Epithelial cell of proximal tubule (primary cell): ENCODE measurements at places on chromosomes 2 and 18. TPM values are rescaled to one million over a fixed set of nuclear protein-coding genes. Genes with fewer than 3 reads are reported as not detected.

TEX261 gene
- 12.3 and 39.6 TPM in 2 replicates for total RNA-seq

RGPD3 gene
- 0.29 and 0.46 TPM in 2 replicates for total RNA-seq

ASXL3 gene
- under 0.01 and 0.23 TPM in 2 replicates for total RNA-seq

DNA sequence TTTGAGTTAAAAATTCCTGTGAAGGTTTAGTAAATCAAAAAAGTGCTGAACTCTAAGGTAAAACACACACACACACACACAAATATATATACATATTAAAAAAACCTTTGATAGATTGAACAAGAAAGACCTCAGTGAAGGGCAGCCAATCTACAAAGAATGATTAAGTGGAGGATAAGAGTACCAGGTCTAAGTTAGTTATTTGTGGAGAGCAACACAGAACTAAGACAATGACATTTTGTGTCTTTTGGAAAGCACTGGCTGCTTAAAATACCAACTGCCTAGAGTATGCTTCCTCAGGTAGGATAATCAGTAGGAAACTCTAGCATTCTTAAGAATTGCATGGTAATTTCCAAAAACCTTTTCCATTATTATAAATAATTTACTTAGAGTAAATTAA, 481.4 kb upstream of the SYT4 start:
- no peak for DNase-seq

- DNase-seq: peak; percentile 71
Measured at GRCh38 chr2:145906354-145906753, 1386.4 kb upstream of the ZEB2 start.

DNA sequence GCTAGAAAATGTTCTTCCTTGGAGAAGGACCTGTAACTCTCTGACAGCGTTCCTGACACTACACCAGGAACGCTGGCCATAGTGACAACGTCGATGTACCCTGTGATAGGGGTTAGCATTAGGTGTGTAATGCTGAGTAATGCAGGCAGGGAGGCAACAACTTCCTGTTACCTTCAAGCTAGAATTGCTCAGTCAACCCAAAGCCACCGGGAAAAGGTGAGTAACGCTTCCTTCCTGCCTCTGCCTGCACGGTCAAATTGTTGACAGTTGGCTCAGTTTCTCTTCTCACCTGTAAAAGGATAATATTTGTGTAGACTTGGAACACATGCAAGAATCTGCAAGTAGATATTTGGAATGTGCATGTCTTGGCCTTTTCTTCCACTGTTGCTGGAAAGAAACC, 12.7 kb downstream of the FAM110C start:
- no peak for DNase-seq

- DNase-seq: no peak
Measured at GRCh38 chr2:70569559-70569958, 15.9 kb upstream of the TGFA start.

- no peak for DNase-seq
Measured at GRCh38 chr18:58392324-58393000, 236.4 kb downstream of the ALPK2 start.

DNA sequence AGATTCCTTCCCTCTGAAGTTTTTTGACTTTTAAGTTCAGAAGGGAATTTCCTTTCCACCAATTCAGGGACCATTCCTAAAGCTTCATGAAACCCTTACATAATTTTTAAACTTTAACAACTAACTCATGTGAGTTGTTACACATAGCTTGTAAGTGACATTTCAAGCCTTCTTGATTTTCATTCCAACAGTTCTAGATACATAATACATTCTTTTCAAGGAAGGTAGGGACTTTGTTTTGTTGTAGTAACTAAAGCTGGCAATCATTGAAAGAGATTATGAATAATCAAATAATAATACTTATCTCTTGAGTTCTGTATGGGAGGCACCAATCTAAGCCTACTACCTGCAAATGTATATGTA, 45.4 kb downstream of the SETBP1 start:
- peak; percentile 19 for DNase-seq

- DNase-seq: no peak
Measured at GRCh38 chr2:222760301-222760897, 88.9 kb downstream of the MOGAT1 start.

DNA sequence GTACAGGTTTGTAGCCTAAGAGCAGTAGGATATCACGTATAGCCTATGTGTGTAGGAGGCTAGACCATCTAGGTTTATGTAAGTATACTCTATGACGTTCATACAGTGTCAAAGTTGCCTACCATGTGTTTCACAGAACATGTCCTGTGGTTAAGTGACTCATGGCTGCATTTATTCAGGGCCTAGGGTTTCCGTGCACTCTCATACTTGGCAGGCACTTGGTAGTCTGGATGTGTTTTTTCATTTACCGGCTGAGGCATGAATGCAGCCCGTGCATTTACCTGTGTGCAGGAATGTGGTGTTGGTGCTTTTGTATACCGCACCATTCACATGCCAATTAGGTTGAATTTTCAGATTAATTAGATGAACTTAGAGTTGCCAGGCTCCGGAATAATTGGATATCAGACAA, 43.4 kb downstream of the MYL12B start:
- peak; percentile 45 for DNase-seq

DNA sequence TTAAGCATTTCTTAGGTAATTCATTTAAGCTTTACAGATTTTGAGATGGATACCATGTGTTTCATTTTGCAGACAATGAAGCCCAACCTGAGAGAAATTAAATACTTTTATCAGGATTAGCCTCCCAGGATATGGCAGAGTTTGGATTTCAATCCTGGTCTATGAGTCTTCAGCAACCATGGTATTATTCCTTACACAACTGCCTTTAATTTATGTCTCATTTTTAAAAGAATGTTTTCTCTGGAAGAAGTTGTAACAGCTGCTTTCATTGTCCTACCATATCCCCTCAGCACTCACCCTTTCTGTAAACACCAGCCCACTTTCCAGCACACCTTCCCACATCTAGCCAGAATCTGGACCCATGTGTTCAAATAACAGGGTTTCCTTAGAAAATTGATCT, 863.7 kb upstream of the VRK2 start:
- DNase-seq: no peak

GRCh38 chr18:7383002-7383980, 152.4 kb downstream of the LRRC30 start:
- no peak for DNase-seq

DNA sequence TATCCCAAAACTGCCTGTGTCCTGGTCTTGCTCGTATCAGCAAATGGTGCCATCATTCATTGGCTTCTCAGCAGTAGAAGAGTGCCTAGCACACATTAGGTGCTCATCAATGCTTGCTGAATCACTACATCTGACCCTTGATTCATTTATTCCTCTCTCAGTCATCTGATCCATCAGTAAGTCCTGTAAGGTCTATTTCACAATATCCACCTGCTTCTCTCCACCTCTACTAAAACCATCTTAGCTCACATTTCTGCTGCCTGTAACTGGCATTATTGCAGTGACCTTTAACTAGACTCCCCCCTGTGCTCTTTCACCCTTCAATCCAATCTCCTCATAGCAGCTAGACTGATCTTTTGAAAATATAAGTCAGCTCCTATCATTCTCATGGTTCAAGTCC, 387.6 kb upstream of the SPRED2 start:
- DNase-seq: no peak

DNA sequence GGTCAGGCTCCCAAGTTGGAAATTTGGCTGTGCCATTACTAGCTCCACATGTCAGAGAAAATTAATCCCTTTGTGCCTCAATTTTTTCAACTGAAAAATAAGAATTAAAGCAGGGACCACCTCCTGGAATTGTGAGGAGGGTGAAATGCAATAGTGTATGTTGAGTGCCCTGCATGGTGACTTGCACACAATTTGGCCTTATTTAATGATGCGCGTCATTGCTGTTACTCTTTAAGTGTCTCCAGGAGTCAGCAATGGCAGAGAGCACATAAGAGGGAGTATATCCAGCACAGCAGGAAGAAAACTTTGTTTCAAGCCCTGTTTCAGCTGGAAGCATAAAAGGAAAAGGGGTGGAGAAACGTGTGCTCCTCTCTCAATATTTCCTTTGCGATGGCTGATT, 215.8 kb downstream of the ALK start:
- no peak for DNase-seq

DNA sequence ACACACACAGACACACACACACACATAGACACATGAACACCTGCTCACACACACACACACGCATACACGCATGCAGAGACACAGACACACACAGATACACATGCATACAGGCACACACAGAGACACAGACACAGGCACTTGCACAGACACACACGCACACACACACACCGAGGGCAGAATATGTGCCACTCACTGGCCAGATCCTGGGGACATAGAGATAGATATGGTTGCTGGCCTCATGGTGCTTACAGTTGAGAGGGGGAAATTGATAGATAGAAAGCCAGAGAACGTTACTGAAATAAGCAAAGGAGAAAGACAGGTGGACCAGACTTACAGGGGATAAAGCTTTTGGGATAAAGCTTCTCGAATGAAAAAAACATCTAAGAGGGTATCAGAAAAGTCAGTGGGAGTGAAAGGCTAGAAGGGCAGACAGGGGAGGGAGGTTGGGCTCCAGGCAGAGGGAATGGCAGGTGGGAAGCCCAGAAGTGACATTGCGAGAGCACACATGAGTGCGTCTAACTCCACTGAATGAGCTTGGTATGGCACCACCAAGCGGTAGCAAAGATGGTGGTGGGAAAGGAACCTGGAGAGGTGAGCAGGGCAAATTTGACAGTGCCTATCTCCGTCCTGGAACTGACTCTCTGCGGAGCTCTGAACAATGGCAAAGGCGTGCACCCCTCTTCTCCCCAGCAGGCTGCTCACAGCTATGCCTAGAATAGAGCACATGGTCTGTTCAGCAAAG, 390.1 kb upstream of the TRIB2 start:
- no peak for DNase-seq

DNA sequence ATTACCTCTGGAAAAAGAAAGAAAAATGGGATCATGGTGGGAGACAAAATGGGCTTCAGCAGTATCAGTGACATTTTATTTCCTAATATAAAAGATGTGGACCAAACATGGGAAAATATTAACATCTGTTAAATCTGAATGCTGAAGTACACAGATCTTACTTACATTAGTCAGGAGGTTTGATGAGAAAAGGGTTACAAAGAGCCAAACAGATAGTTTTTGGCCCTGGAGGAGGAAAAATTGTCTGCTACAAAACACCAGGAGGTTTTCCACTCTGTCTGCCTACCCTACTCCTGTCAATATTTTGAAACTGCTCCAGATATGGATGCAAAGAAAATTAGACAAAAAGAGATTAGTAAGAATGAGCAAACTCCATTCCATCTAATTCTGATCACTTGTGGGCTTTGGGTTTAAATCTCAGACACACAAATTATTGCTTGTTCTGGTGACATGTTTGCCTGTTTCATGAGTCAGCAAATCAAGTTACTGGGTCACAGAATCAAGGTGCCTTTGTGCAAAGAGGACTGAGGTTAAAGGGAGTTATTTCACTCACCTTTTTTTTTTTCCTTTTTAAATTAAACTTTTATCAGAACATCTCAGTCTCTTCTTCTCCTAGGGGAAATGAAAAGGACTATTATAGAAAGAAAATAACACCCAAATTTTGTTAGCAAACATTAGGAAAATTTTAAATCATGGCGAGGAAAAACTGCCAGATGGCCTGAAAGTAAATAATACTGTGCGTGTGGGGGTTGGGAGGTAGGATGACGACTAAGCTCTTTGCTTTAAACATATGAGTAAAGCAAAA, 87.0 kb upstream of the SPATS2L start:
- no peak for DNase-seq

DNA sequence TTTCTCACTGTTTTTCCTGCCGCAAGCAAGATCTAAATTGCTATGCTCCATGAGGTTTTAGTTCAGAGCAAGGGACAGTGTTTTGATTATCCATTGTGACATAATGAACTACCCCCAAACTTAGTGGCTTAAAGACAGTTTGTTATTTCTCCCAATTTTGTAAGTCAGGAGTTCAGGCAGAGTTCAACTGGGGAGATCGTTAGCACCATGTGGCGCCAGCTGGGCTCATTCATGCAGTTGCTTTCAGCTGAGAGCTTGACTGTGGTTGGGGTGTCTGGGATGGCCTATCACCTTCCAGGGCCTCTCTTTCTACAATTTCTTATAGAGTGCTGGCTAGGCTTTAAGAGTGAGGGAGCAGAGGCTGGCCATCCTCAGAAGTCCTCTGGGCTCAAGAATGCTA, 382.9 kb upstream of the CELF4 start:
- DNase-seq: no peak

- DNase-seq: no peak
Measured at GRCh38 chr18:77071061-77071460, 61.5 kb downstream of the MBP start.
